Suprapubic skin (tissue), 4 donors: ENCODE measurements at places on chromosomes 13 and 19. TPM values are rescaled to one million over a fixed set of nuclear protein-coding genes. Genes with fewer than 3 reads are reported as not detected.
A peak's percentile ranks its signal among the peaks of the same experiment; 100 is the strongest.

- DNase-seq, result no peak
Observed at GRCh38 chr13:87052731-87053130, 618.4 kb upstream of the SLITRK5 start.

DNA sequence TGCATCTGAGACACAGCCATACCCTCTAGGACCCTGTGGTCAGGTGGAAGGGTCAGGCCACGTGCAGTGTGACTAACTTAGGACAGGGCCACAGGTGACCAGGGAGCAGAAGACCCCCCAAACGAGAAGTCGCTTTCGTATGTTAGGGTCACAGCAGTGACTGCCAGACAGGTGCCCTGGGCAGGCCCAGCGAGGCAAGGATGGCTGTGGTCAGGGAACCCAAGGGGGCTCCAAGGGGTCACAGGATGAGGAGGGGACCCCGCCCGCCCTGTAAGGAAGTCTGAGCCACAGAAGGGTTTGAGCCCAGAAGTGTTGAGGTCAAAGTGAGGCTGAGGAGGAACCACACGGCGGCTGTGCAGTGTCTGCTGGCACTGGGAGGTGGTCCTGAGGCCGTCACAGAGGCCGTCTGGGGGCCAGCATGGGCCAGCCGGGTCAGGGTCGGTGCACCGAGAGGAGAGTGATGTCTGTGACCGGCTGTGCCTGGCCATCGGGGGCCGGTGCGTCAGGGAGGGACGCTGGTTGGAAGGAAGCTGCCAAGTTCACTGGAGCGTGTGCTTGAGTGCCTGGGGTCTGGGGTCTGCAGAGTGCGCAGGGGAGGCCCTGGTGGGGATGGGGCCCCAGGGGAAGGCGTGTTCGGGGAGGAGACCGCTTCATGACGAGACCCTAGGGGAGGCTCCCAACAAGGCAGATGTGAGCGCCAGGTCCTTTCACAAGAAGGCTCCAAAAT, 24.8 kb upstream of the TMEM255B start:
- no peak for DNase-seq

DNA sequence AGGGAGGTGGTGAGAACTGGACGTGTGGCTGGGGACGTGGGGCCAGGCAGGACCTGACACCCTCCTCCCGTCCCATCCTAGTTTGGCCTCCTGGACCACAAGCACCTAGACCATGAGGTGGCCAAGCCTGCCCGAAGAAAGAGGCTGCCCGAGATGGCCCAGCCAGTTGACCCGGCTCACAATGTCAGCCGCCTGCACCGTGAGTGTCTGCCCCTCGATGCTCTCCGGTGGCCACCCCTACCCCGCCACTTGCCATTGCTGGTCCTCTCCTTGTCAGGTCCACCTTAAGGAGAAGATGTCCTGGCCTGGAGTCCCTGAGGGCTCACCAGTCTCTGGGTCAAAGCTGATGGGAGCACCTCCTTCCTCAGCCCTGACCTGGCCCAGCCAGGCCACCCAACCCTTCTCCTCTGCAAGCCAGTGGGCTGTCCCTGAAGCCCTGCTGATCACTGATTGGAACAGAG, 2.2 kb downstream of the ANGPTL4 start:
- no peak for DNase-seq

ZNF709 gene
- 1.8 TPM for total RNA-seq

USP12 gene
- total RNA-seq, result 50.7 TPM

NLRP9 gene
- total RNA-seq, result not detected

DNA sequence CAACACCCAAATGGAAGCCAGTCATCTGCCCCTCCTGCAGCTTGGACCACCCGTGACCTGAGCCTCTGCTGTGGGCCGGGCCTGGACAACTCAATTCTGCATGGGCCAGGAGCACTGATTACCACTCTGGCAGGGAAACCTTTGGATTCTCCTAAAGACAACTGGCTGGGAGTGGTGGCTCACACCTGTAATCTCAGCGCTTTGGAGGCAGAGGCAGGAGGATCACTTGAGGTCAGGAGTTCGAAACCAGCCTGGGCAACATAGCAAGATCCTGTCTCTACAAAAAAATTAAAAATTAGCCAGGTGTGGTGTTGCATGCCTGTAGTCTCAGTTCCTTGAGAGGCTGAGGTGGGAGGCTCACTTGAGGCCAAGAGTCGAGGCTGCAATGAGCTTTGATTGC, 6.5 kb downstream of the EPS15L1 start:
- no peak for DNase-seq

DNA sequence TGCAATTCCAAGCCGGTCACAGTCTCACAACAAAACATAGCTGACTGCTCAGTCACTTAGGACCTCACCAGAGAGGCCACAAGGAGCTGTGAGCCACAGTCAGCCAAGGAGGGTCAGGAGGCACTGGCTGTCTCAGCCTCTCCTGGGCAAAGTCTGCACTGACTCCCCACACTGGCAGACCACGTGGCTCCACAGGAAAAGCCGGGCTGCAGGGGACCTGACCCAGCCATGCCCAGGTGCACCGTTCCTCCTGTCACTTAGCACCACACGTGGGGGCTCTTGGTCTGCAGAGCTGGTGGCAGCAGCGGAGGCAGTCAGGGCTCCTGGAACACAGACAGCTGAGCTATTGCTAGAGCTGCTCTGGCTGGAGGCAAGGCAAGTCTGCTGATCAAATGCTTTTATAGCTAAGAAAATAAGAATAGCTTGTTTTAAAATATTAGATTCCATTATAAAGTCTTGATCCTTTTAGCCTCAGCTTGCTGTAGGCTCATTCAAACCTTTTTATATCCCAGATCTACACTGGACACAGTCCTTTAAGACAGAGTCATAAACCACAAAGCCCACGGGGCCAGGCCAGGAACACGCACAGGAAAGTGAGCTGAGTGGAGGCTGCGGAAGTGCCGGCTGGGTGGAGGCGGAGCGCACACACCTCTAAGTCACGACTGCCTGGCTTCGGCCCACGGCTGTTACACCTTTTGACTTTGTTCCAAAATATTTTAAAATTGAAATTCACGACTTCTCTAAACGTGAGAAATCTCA, 744.1 kb downstream of the UQCRFS1 start:
- no peak for DNase-seq

DNA sequence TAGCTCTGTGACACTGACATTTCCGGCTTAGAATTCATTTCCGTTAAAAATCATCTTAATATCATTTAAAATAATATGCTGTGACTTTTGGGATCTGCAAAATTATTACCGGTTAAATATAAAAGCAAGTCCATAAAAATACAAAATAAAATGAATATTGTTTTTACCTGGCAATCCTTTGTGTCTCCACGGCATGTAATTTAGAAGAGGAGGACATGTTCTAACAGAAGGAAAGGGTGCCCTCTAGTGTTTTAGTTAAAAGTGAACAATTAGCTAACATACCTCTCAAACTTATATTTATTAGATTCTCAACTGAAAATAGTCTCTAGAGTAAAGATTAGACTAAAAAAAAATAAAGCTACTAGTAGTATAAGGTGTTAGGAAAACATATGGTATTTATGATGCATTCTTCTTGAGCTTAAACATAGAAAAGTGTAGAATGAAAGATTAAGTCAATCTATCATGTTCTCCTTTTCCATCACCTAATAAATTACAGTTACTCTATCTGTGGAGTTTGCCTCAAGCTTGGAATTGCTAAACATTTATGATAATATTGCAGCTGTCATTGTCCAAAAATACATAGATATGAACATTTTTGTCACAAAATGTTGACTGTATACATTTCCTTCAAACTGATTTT, 676.7 kb upstream of the SPRY2 start:
- no peak for DNase-seq

GRCh38 chr13:30698488-30699005, 36.8 kb upstream of the ALOX5AP start:
- DNase-seq, result no peak

- DNase-seq, result peak; percentile 71
Observed at GRCh38 chr19:3576696-3577443, 4.1 kb downstream of the HMG20B start.

GRCh38 chr19:32265995-32266394, 79.4 kb upstream of the ZNF507 start:
- no peak for DNase-seq

DNA sequence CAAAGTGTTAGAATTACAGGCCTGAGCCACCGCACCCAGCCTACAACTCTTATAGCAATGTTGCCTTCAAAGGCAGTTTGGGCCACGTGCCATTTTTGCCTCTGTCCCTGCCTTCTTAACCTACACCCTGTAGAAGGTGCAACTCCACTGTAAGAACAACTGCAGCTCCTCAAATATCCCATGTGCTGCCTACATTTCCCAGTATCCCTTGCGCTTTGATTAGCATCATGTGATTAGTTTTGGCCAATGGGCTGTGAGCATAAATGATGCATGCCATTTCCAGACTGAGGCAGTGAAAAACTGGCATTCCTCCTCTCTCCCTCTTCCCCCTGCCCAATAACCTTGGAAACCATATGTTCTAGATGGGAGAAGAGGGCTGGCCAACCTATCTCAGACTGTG, 75.2 kb upstream of the MRI1 start:
- DNase-seq, result no peak

DNA sequence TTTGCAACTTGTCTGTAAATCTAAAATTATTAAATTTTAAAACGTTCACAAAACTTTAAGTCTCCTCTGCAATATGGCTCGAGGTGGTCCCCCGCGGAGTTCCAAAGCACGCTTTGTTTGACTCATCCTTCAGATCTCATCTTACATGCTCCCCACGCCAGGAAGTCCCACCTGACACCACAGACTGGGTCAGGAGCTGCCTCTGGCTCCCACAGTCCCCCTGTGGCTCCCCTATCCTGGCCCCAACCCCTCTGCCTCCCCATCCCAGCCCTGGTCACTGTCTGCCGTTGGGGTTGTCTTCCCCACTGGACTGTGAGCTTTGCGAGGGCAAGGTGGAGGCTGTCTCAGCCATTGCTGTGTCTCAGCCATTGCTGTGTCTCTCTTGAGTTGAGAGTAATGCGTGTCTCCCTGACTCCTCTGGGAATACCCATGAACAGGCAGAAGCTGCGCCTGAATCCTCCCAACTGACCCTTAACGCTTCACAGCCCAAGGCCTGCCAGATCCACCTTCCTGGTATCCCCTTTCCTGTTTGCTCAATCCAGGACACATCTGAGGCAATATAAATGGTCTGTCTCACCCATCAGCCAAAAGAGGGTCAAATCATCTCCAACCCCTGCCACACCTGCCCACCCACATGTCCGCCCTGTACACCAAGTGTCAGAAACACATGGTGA, 15.9 kb downstream of the DYRK1B start:
- no peak for DNase-seq

CCDC122 gene
- 3.6 TPM for total RNA-seq

FCER2 gene
- not detected for total RNA-seq

TEX29 gene
- not detected for total RNA-seq

KRTDAP gene
- 12,237 TPM for total RNA-seq

DNA sequence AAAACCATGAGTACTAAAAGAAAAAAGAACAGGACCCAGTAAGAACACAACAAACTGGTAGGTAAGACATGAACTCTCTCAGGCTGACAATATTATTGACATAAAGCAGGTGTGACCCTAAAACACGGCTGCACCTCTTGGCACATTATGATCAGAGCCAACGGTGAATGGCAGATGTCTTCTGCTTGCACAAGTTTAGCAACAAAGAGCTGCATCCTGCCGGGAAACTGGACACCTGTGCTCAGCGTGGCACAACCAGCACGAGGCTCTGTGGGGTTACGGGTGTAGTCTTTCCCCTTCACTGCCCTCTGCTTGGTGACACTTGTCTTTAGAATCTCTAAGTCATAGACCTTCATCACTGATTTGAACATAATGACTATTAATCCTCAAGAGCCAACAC, 97.9 kb downstream of the DOCK9 start:
- no peak for DNase-seq

GRCh38 chr13:59345311-59345710, 818.4 kb downstream of the DIAPH3 start:
- DNase-seq, result no peak

GPR12 gene
- total RNA-seq, result 8.3 TPM

- DNase-seq, result no peak
Observed at GRCh38 chr13:104389691-104390090, 1323.5 kb upstream of the SLC10A2 start.

GRCh38 chr13:108322206-108322824, 52.8 kb downstream of the TNFSF13B start:
- no peak for DNase-seq

DNA sequence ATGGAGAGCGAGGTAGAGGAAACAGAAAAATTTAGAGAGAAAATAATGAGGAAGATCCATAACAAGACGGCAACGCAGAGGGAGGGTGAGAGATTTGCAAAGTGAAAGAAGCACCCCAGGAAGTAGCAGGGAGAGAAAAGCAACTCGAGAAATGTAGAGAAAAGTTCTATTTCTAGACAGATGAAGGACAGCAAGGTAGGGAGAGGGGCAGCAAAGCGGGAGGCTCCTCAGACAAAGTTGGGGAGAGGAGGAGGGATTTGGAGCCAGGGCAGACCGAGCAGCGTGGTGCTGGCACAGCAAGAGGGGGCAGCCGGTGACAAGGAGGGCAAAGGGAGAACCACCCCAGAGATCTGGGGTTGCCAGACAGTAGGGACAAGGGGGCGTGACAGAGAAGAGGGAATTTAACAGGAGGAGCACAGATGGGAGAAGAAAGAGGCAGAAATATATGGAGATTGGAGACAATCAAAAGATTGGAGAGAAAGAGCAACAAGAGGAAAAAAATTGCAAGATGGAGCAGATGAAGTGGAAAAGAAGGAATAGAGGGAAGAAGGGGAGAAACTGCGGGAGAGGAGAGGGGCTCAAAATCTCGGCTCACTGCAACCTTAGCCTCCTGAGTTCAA, 989 bp downstream of the ZNF766 start:
- peak; percentile 67 for DNase-seq

GRCh38 chr13:95858286-95859075, 181.5 kb downstream of the DNAJC3 start:
- DNase-seq, result no peak

- DNase-seq, result no peak
Observed at GRCh38 chr13:99355267-99356011, 48.2 kb upstream of the GPR183 start.

DNA sequence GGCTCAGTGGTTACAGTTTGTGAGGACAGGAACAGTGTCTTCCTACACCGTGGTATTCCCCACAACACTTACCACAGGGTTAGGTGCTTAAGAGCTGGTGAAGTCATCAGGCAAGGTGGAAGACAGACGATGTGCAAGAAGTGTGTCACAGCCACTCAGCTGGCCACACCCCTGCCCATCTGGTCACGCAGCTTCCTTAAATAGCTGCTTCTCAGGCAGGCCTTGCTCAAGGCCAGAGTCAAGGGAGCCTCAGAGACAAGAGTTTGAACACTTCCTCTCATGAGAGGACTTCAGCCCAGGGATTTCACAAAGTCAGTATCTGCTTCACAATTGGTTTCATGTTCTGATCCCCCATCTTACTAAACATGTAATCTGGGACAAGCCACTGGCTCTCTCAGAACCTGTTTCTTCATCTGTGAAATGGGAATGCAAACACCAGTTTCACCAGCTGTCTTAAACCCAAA, 80.3 kb upstream of the FRY start:
- DNase-seq, result peak; percentile 75

KLF1 gene
- not detected for total RNA-seq

COL4A2 gene
- total RNA-seq, result 43.0 TPM

DNA sequence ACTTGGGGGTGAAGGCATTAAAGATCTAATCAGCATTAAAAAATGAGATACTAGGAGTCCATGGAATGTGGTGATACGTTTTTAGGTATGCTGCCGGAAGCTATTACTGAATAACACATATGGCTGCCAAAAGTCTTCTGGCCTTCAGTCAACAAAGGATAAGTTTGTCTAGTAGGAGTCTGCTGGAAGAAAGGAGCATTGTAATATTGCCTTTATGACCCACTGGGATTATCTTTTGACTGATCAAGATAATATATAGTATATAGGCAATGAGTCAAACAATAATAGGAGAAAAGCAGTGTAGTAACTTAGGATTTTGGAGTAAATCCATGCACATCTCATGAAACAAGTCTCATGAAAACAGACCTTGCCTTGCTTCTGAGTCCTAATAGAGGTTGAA, 295.4 kb downstream of the SLITRK6 start:
- DNase-seq, result no peak
